ENCODE measurements at places on chromosomes 7 and 10.
A peak's percentile ranks its signal among the peaks of the same experiment; 100 is the strongest.

- DNase-seq = no peak
These were observed 68.2 kb downstream of the MYL10 start for GRCh38 chr7:101560856-101561255.

GRCh38 chr7:90383861-90384260, 19.4 kb upstream of the CLDN12 start:
- no peak for DNase-seq

GRCh38 chr7:43467406-43467805, 115.5 kb upstream of the STK17A start:
- no peak for DNase-seq

GRCh38 chr10:112813866-112814591, 136.0 kb upstream of the TCF7L2 start:
- no peak for DNase-seq

- DNase-seq = no peak
These were observed 74.6 kb downstream of the FAM13C start for GRCh38 chr10:59287587-59288255.

GRCh38 chr10:13102002-13102794, 2.2 kb downstream of the OPTN start:
- DNase-seq = no peak

DNA sequence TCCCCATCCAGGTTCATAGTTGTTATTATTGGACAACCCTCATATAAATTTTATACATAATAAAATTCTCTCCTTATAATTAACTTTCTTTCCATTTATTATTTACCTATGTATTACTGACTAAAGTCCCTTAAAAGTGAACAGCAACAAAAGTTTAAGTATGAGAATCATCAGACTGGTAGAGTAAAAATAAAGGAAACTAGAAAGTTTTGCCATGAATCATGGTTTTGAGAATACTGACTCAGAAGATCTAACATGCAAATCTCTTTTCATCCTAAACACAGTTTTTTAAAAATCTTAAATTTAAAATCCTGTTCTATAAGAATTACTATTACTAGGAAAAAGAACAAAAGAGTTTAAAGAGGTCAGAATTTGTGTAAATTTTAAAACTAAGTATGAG, 32.1 kb downstream of the HERC4 start:
- DNase-seq = no peak

- no peak for DNase-seq
These were observed 26.1 kb downstream of the SYPL1 start for GRCh38 chr7:106086062-106086461.

GRCh38 chr7:138151731-138152577, 75.7 kb downstream of the AKR1D1 start:
- DNase-seq = no peak

DNA sequence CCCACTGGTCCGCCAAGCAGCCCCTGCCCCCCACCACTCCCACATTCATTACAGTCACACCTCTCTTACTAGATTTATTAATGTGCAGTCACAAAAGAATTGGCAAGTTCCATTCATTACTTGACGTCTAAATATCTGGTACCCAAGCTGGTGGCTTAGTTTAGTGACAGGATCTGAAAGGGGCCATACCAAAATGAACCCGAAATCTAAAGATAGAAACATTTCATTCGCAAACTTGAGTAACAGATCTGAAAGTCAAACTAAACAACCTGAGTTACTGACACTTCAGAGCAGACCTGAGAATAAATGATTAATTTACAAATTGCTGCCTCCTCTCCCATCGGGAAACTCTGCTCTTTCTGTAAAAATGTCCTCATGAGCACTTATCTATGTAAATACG, 53.4 kb downstream of the TNS3 start:
- no peak for DNase-seq

GRCh38 chr10:102421757-102422512, 1.3 kb downstream of the FBXL15 start:
- DNase-seq = peak; percentile 29

- DNase-seq = no peak
These were observed 8.8 kb upstream of the ZCCHC24 start for GRCh38 chr10:79454259-79454658.

DNA sequence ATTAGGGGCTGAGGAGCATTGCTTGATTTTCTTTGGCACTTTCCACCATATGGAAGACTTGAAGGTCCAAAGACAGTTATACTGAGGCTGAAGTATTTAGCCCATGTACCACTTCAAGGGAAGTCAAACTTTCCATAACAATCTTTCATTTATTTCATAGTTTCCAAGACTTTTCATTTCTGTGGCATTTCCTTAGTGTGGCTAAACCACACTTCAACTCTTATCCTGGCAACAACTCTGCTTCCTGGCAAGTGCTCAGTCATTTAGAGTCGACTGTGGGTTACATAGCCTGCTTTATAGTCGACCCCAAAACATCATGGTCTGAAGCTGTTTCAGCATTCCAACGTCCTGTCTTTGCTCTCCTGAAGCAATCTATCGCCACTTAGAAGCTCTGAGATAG, 343.0 kb upstream of the SEMA3D start:
- DNase-seq = no peak

DNA sequence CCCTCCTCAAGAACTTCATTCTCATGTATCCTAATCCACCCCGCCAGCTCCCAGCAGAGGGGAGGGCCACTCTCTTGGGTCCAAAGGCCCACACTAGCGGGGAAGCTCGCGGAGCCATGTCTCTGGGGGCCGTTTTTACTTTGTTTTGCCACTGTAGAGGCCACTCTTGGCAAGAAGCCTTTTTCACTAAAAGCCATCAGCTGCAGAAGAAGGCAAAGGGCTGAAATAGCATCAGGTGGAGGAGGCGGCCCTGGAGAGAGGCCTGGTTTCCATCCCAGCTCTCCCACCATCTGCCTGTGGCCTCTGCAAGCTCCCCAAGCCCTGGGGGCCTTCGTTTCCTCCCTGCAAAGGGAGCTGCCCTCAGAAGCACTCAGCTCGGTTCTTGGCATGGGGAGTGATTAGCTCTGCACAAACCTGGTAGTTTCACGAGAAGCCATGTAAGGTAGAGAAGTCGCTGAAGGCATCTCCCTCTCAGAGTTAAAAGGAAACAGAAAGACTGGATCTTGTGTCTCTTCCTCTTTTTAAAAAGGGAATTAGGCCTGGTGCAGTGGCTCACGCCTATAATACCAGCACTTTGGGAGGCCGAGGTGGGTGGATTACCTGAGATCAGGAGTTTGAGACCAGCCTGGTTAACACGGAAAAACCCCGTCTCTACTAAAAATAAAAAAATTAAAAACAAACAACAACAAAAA, 70.3 kb downstream of the PARP12 start:
- no peak for DNase-seq

GRCh38 chr7:528451-528850, 8.8 kb upstream of the PDGFA start:
- no peak for DNase-seq

DNA sequence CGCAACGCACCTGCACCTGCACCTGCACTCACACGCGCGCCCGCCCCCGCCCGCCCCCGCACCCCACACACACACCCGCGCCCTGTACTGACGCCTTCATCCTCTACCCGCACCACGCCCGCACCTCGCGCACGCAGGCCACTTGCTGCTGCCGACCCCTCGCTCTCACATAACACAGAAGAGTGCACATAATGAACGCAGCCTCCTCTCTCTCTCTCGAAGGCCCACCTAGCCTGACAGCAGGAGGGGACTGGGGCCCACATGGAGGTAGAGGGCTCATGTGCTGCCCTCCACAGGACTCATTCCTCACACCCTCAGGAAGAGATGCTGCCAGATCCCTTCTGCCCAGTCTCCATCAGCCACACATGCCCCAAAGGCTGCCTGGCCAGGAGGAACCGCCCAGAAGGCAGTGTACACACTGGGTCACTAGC, 432 bp upstream of the CAMK2B start:
- no peak for DNase-seq

GRCh38 chr7:90961037-90961725, 303.1 kb upstream of the FZD1 start:
- no peak for DNase-seq

- no peak for DNase-seq
These were observed 63.1 kb downstream of the PRR15 start for GRCh38 chr7:29626730-29627129.

GRCh38 chr7:2383543-2384274, 19.7 kb upstream of the CHST12 start:
- DNase-seq = no peak

DNA sequence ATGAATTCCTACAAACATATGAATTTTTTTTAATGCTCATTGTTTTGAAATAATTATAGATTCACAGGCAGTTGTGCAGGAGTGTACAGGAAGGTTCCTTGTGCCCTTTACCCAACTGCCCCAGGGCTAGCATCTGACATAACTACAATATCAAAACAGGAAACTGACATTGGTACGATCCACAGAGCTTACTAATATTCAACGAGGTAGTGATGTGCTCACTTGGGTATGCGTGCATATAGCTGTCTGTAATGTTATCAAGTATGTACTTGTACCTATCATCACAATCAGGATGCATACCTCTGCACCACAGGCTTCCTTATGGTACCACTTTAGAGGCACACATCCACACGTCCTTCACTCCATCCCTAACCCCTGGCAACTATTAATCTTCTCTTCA, 68.3 kb downstream of the BMS1 start:
- no peak for DNase-seq

DNA sequence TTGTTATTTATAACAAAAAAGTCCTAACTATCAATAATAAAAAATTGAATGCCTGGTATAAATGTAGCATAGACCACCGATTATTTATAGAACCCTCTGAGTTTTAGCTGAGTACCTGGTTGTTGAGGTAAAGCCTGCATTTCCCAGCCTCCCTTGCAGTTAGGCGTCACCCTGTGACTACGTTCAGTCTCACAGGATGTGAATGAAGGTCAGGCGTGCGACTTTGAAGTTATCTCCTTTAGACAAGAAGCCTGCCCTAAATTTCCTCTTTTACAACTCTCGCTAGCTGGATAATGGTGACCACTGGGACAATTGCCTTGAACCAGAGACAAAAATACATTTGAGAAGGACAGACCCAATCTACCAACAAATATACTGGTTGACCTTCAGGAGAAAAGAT, 67.5 kb upstream of the TES start:
- peak; percentile 27 for DNase-seq

DNA sequence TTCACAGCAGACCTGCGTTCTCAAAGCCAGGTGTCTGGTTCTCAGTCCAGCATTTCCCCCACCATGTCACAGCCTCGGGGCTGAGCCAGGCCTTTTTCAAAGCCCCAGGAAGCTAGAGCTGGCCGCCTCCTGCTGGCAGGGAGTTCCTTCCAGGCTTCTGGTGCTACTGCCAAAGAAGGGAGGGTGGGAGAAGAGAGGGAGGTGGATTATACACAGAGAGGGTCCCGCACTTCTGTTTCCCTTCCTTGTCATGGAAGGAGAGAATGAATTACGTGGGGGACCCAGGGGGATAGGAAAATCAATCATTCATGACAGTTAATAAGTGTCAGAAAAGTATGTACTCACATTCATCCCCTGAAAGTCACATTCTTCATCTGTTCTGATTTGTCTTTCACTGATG, 600 bp upstream of the LGI1 start:
- DNase-seq = no peak

GRCh38 chr10:8035641-8036470, 18.6 kb upstream of the GATA3 start:
- DNase-seq = no peak

DNA sequence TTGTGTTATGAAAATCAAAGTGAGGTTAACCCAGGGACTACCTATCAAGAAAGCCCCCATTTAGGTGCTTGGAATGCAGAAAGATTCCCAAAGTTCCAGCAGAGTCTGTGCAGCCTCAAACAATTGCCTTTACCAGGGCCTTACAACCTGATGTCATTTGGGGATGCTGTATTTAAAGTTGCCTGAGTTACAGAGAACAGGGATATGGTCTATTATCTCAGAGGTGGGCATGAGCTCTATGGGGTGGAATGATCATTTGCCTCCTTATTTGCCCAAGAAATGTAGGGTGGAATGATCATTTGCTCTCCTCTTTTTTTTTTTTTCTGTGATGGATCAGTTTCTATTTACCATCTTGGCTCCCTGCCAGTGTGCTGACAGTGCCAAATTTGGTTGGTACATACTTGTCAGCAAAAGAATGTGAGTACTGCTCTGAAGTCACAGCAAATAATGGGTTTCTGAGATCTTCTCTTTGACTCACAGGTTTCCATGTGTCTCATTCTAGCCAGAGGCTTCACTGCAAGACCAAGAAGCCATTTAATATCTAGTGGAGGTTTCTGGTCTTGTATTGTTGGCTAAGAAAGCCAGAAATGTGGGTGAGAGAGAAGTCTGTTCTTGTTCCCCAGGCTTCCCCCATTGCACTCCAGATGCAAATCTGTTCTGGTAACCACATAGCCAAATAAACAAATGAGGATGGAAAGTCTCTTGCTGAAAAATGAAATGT, 45.5 kb upstream of the ZNRF2 start:
- DNase-seq = no peak

- DNase-seq = no peak
These were observed 236.9 kb upstream of the CELF2 start for GRCh38 chr10:10780746-10781145.

- no peak for DNase-seq
These were observed 375.8 kb upstream of the NFE2L3 start for GRCh38 chr7:25775999-25776743.

DNA sequence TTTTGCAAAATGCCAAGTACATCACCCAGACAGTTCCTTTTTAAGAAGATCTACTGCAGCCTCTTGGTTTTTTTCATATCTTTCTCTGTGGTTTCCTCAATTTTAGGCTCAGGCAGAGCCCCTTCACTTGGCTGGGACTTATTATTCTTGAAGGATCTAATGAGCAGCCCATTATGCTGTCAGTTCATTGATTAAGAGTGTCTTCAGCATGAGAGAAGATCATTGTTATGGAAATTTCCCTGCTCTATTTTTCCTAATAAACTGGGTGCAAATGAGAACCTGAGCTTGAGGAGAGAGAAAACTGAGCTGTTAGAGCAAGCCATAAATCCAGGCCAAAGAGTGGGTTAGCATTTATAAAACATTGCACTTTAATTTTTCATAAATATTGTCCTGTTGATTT, 146.5 kb downstream of the SEC23IP start:
- no peak for DNase-seq

- DNase-seq = no peak
These were observed 23.2 kb downstream of the PLAC9 start for GRCh38 chr10:80155696-80156215.

DNA sequence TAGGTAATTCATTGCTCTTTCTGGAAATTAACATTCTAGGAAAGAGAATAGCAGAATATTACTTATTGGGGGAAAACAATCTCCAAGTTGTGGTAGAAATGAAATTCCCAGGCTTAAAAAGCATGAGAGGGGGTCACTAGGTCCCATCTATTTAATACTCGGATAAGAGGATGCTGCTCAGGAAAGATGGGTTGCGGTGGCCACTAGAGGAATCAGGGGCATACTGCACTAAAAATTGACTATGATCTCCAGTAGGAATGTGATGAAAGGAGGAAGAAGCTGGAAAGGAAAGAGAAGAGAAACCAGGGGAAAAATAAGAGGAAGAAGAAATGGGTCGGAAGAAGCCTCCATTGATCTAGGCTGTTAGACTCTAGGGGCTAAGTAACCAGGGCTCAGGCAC, 192.8 kb downstream of the GPAM start:
- no peak for DNase-seq

GRCh38 chr7:157056246-157056645, 45.8 kb upstream of the MNX1 start:
- no peak for DNase-seq
